ENCODE measurements at places on chromosomes 16 and 17. TPM values are rescaled to one million over a fixed set of nuclear protein-coding genes. Genes with fewer than 3 reads are reported as not detected.

Gene SPECC1
- 49.1 TPM for total RNA-seq

Gene UMOD
- not detected for total RNA-seq

Gene PRR35
- total RNA-seq: not detected

Gene TBC1D3C
- not detected for total RNA-seq

Gene GALR2
- total RNA-seq: not detected

Gene ARMC5
- total RNA-seq: 8.4 TPM

Gene PSMB10
- total RNA-seq: 13.3 TPM

Gene MARVELD3
- total RNA-seq: 0.47 TPM

Gene BICDL2
- not detected for total RNA-seq

Gene IL17C
- total RNA-seq: not detected

Gene ABCC1
- 10.5 TPM for total RNA-seq

Gene KRT31
- total RNA-seq: 0.47 TPM

Gene CA4
- 1.2 TPM for total RNA-seq

Gene CDR2L
- total RNA-seq: 4.5 TPM

Gene SLC38A8
- total RNA-seq: not detected

Gene EVI2B
- total RNA-seq: 0.31 TPM

Gene KDM8
- total RNA-seq: 1.9 TPM

Gene PLD6
- 9.2 TPM for total RNA-seq

Gene HOXB6
- not detected for total RNA-seq

Gene MC1R
- 3.3 TPM for total RNA-seq

Gene ASPSCR1
- total RNA-seq: 11.1 TPM

Gene CCDC78
- total RNA-seq: 4.2 TPM

Gene IL4R
- 1.1 TPM for total RNA-seq

Gene WNT3
- total RNA-seq: 5.1 TPM

Gene ARHGDIG
- total RNA-seq: 35.9 TPM

Gene FBXL16
- total RNA-seq: 3.7 TPM

Gene TMEM235
- not detected for total RNA-seq

Gene PPY
- total RNA-seq: not detected

Gene ITGB4
- total RNA-seq: 2.7 TPM

Gene TBC1D26
- total RNA-seq: 2.2 TPM

Gene EPOP
- 1.6 TPM for total RNA-seq

Gene SLC52A1
- total RNA-seq: not detected

Gene CIITA
- total RNA-seq: 0.47 TPM

Gene MT1H
- total RNA-seq: not detected

Gene LPO
- total RNA-seq: not detected

Gene RNF151
- total RNA-seq: not detected

Gene GPRC5C
- 10.0 TPM for total RNA-seq

Gene CDH3
- 7.5 TPM for total RNA-seq

Gene DYNLRB2
- total RNA-seq: 1.1 TPM

Gene CCT6B
- total RNA-seq: 2.3 TPM

Gene LDHD
- 0.31 TPM for total RNA-seq

Gene KRTAP1-5
- total RNA-seq: not detected

Measured in occipital lobe (tissue), 3 donors.